Activated naive CD8-positive, alpha-beta T cell treated with anti-CD3 and anti-CD28 coated beads, Interleukin-2, amount 10 ng/mL, durations not matched to agents 7 days and 5 days (primary cell): ENCODE measurements at places on chromosomes 16 and 17. TPM values are rescaled to one million over a fixed set of nuclear protein-coding genes. Genes with fewer than 3 reads are reported as not detected.

DNA sequence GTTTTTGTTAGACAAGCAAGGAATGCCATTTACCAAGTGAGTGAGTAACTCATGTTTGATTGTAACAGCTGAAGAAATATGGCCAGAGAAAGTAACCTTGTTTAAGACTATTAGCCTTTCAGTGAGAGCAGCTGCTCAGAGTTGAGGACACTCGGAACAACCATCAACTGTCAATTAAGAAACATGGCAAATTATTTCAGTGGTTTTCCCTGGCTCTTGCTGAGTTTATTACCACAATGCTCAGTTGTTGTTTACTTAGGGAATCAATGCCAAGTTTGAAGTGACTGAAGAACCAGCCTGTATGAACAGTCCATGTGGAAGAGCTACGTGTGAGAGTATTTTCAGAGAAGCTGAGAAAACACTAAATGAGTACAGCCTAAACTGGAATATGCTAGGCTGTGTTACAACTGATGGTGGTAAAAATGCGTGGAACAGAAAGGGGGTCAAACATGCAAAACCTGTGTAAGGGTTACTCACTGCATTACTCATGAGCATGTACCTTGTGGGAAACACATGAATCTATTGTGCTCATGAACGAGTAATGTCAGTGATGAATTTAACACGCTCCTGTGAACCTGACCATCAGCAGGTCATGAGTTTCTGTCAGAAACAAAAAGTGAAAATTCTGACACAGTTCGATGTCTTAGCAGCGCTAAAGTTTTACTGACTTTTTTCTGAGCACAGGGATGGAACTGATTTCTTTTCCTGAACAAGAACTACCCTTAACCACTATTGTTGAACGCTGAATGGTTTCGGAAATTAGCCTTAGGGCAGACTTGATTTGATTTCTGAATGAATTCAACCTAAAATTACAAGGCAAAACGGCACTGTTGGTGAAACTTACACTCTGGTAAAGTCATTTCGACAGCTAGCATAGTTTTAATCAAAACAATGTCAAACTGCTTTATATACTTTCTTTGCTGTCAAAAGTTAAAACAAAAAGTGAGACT, 33.5 kb downstream of the GNA13 start:
- DNase-seq = no peak

GRCh38 chr17:54029986-54030385, 207.3 kb downstream of the KIF2B start:
- DNase-seq = no peak

DNA sequence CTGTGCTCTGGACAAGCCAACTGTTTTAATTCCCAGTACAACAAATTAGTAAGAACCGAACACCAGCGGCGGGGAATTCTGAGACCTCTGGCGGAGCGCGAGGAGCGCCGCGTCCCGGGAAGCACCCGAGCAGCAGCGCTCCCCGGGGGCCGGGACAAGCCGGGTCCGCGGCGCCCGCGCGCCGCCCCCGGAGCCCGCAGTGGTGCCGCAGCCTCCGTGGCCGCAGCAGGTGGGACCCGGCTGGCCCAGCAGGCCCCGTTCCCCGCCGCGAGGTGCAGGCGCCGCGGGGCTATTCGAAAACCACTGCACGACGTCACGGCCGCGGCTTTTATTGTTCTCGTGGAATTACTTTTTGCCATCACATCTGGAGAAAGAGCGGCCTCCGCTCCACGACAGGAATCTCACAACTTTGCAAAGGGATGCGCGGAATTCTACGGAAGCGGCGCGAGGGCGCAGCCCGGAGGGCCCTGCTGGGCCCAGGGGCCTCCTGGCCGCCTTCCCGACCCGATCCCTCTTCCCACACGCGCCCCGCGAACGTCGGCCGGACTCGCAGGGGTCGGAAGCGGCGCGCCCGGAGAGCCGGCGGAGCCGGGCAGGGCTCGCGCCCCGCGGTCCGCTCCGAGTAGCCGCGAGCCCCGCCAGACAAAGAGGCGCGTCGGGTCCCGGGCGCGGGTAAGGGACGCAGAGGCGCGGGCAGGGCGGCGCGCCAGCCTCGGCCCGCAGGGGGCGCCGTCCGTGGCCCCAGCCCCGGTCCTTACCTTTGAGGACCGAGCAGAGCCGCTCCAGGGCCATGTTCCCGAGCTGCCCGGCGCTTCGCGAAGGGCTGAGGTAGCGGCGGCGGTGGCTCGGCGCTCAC, 696 bp downstream of the NETO2 start:
- peak; percentile 82 for DNase-seq

- no peak for DNase-seq
These were observed 19.5 kb upstream of the SLC5A10 start for GRCh38 chr17:18932360-18933055.

GRCh38 chr17:59508999-59509625, 56.3 kb upstream of the DHX40 start:
- no peak for DNase-seq

- no peak for DNase-seq
These were observed 71.2 kb upstream of the GNG13 start for GRCh38 chr16:871562-872345.

DNA sequence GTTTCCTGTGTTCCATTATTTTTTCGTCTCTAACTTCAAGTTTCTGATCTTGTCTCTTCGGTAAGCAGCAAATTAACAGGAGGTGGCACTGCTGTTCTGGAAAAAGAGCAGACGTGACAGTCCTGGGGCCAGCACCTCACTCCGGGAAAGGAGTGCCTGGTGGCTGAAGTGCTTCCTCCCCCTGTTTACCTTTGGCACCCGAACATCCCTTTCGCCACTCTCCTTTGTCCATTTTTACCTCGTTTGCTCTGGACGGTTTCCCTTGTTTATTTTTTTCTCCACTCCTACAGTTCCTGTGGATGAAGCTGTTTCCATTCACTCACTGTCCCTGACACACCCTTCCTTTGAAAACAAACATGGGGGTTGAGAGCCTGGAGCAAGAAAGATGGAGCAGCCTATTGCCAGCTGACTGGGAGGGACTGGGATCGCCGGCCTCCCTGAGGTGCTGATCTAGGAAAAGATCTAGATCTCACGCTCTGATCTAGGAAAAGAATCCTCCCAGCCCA, 12.6 kb downstream of the SAP30BP start:
- no peak for DNase-seq

- no peak for DNase-seq
These were observed 47.1 kb downstream of the WSB1 start for GRCh38 chr17:27341041-27341471.

DNA sequence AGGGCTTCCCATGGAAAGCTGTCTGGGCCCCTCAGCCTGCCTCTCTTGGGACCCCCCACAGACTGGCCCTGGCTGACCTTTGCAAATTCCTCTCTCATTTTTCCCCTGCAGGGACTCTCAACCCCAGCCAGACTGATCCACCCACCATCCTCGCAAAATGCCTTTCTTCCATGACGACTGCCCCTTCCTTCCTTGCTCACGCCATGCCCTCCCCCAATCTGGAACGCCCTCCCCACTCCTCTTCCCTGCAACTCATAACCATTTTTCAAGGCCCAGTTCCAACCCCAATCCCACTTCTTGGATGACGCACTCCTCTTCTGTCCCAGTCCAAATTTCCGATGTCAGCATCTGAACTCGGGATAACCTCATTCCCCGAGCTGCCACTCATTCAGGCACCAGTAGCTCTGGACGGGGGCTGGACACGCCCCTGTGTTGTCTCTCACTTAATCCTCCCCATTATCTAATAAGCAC, 1.3 kb upstream of the DNAI2 start:
- DNase-seq = no peak

DNA sequence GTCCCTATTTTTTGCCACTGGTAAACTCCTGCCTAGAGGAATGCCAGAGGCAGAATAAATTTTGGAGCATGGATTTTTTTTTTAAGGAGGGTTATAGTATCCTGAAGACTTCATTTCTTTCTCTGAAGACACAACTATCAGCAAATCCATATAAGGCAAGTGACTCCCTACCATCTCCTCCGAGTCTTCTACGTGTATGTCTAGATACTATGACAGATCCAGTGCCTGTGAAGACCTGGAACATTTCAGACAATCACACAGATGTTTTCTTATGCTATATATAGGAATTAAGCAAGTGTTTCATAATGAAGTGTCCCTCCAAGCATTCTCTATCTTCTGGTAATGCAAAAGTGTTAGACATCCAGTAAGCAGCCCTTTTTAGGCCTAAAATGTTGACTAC, 255.5 kb upstream of the TBX2 start:
- DNase-seq = no peak

- no peak for DNase-seq
These were observed 50.7 kb downstream of the TOX3 start for GRCh38 chr16:52496051-52496876.

- no peak for DNase-seq
These were observed 230.7 kb downstream of the IRX3 start for GRCh38 chr16:54055864-54056263.

GRCh38 chr17:40960144-40960543, 6.6 kb downstream of the KRT39 start:
- DNase-seq = no peak

DNA sequence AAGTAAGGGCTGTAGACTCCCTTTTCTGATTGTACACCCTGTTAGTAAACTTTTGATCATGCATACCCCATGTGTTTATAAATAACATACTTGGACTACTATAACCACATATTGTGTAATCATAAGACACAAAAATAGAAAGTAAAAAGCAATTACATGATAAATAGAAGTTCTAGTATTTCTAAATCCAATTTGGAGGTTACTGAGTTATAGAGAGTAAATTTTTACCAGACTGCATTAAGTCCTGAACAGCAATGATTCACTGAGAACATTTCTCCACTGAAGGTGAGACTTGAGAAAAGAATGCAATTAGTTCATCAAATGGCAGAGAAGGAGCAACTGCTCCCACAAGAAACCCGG, 7.7 kb upstream of the TBKBP1 start:
- no peak for DNase-seq

GRCh38 chr16:30053376-30054015, 12.1 kb upstream of the ALDOA start:
- no peak for DNase-seq

- DNase-seq = no peak
These were observed 46.1 kb downstream of the ABCA8 start for GRCh38 chr17:68909066-68909465.

GRCh38 chr16:15509593-15510535, 75.5 kb downstream of the BMERB1 start:
- DNase-seq = peak; percentile 43

GRCh38 chr16:80896776-80897175, 92.4 kb upstream of the CDYL2 start:
- no peak for DNase-seq

- no peak for DNase-seq
These were observed 252.9 kb downstream of the KATNIP start for GRCh38 chr16:27802664-27803439.

DNA sequence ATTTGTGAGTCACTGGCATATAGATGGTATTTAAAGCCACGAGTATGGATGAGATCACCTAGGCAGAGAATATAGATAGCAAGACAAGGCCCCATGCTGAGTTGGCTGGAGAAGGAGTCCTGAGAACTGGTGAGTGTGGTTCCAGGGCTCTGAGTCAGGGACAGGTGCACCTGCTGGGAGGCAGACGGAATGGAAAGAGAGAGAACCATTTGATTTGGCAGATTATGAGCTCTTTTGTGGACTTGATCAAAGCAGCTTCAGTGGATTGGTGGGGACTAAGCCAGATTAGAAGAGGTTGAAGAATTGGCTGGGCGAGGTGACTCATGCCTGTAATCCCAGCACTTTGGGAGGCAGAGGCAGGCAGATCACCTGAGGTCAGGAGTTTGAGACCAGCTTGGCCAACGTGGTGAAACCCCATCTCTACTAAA, 4.3 kb upstream of the C16orf92 start:
- DNase-seq = no peak

DNA sequence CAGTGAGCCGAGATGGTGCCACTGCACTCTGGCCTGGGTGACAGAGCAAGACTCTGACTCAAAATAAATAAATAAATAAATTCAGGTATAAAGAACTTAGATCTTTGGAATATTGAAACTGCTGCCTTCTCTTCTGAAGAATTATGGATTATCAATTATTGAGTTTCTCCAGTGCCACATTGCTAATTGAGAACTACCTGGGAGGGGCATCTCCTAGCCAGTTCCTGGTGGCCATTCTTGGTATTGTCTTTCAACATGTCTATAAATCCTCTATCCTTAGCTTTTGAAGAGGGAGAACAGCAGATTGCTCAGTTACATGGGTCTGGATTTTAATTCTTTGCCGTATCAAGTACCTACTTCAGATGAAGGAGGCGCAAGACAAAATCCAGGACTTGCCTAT, 29.2 kb downstream of the CALCOCO2 start:
- DNase-seq = no peak

GRCh38 chr17:33804401-33804800, 450.7 kb upstream of the CCL2 start:
- DNase-seq = no peak

- no peak for DNase-seq
These were observed 99.5 kb downstream of the SYCE1L start for GRCh38 chr16:77298418-77299360.

DNA sequence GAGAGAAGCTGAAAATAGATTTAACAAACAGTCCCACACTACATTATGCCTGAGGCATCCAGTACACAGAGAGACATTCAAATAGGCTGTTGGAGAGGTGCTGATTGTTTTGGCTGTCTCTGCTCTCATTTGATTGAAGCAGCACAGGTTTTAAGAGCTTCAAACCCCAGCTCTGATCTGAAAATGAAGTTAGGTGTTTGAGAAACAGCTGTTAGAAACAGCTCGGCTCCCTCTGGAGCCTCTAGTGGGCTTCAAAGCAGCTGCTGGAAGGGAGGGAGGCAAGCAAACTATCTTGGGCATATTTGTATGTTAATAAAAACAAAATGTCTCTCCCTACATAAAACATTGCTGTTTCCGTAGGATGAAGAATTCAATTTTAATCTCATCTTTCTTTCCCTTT, 607.3 kb upstream of the GOT2 start:
- no peak for DNase-seq

DNA sequence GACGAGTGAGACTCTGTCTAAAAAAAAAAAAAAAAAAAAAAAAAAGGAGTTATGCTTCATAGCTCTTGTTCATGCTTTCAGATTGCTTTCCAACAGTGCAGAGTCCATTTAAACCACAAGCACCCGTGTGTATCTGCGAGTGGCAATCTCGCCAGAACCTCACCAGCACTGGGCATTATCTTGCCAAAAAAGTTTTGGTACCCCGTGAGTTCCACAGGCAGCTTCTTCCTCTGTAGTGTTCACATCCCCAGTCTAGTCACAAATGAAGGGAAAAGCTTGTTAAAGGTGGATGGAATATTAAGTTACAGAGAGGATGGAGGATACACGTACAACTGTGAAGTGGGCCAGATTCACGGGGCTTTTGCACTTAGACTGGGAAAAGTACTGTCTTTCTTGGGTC, 33.5 kb downstream of the WSB1 start:
- DNase-seq = no peak

SERPINF2 gene
- total RNA-seq = 0.33 TPM

KCNAB3 gene
- 10.6 TPM for total RNA-seq

SHCBP1 gene
- total RNA-seq = 29.2 TPM

KRT28 gene
- total RNA-seq = not detected

KRTAP1-5 gene
- not detected for total RNA-seq

GCGR gene
- total RNA-seq = not detected

MYO1D gene
- 9.0 TPM for total RNA-seq

DNAJA3 gene
- total RNA-seq = 62.2 TPM

TNFRSF17 gene
- not detected for total RNA-seq

MT3 gene
- 16.3 TPM for total RNA-seq
